Retinal pigment epithelial cell (primary cell): ENCODE measurements at places on chromosomes 3 and 15.

GRCh38 chr3:151443583-151443982 is 17.3 kb downstream of the IGSF10 start:
- DNase-seq = no peak

- no peak for DNase-seq
Measured at GRCh38 chr3:81003008-81003645, 758.3 kb downstream of the GBE1 start.

GRCh38 chr15:80157215-80157614 is 4.4 kb downstream of the FAH start:
- DNase-seq = no peak

DNA sequence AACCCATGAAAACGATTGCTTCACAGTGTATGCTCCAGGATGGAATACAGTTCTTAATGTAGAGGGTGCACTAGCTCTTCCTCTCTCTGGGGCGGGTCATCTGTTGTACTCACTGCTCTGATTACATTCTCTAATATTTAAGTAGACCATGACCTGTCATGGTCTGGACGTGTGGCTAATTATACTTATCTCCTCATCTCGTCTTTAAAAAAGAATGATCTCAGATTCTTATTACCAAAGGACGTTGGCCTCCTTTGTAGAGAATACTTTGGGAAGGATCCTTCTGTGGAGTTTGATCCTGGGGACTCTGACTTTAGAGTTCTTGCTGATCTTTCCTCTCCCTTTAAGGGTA is 48.4 kb upstream of the TRAK1 start:
- DNase-seq = no peak

- DNase-seq = no peak
Measured at GRCh38 chr3:17166369-17166768, 281.6 kb downstream of the PLCL2 start.

GRCh38 chr15:71261909-71262308 is 146.6 kb downstream of the THSD4 start:
- DNase-seq = no peak

DNA sequence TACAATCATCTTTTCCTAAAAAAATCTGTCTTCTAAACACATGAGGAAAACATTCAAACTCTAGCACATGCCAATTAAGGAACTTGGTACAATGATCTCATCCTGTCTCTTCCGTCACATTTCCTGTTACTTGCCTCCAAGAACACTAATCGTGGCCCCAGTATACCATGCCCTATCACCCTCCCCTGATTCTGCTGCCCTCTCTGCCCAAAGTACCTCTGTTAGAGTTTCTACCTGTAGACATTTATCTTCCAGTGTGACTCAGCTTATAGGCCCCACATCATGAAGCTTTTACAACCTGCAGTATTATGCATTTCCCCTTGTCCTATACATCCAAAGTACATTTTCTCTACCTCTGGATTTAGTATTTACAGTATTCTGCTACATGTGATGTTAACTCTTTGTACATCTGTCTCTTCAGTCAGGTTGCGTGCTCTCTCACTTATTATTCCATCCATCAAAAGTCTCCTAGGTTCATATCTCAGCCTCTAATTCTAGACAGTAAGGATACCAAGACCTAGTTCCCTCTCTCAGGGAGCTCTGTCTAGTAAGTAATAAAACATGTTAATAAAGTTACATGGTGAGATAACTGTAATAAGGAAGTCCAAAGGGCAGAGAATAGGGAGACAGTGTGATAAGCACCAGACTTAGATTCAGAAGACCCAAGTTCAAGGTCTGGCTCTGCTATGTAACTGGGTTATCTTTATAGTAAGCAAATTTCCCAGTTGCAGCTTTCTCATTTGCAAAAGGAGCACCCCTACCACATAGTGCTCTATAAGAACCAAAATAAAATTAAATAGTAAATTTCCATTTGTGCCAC is 8.9 kb upstream of the SEMA6D start:
- no peak for DNase-seq

GRCh38 chr3:188233320-188233719 is 79.4 kb downstream of the LPP start:
- DNase-seq = no peak

DNA sequence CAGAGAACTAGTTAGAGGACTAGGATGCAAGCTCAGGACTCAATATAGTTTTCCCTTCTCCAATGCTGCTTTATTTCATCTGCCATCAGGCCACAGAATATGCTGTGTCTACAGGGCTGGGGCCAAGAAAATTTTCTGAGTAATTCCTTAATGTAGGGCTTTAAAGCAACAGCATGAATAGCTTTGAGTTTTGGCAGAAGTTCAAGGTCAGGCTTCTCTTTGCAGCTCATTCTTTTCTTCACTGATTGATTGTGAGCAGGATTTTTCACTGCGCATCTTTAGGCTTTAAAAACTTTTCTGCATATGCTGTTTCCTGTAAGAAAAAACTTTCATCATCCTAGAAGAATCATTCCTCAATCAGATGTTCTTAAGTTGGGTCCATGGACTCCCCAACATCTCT is 4.6 kb downstream of the TMEM108 start:
- DNase-seq = no peak

- no peak for DNase-seq
Measured at GRCh38 chr15:42368096-42368495, 8.8 kb downstream of the CAPN3 start.

DNA sequence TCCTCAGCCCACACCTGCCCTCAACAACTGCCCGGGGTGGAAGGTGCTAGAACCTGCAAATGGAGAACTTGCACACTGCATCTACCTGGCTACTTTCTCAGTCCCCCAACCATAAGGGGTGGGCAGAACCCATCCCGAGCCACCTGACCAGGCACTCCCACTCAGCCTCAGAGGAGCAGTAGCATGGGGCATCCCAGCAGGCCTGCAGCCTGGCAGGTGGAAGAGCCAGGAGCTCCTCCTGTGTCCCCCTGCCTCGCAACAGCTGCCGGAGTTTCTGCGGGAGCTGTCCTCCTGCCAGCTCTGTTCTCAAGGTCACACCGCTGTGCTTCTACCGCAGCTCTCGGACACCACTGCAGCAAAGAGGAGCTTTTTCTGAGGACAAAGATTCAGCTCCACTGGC is 27.5 kb downstream of the RAB6B start:
- DNase-seq = no peak

GRCh38 chr3:27714692-27715453 is 7.2 kb downstream of the EOMES start:
- DNase-seq = no peak

DNA sequence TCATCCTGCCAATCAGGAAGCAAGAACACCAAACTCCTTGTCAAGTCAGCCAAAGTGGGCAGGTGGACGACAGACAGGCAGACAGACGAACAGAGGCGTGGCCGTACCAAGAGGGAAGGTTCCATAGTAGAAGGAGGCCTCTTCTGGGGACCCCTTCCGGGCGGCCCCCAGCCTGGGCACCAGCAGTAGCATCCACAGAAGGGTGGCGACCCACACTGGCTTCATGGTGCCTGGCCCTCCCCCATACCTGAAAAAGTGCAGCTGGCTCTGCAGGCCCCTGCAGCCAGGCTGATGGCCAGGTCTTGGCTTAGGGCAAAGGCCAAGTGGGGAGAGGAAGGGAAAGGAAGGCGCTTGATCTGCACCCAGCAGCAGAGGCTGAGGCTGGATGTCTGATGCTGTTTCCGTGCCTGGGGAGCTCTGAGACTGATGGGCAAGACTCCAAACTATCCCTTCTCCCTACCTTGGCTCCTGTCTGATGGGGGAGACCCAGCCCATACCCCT is 607 bp downstream of the LCTL start:
- DNase-seq = no peak

DNA sequence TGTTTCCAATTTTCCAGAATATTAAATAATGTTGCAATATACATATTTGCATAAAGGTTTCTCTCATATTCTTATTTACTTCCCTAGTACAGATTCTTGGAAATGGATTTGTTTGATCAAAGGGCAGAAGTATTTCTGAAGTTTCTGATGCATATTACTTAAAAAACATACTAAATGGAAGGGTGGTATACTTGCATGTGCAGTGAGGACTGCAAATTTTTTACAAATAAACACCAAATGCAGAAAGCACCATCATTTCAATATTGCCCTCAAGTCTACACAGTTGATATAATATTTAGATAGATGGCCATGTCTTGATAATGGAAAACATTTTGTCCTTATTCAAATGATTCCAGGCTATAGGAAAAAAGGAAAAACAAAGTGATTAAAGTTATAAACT is 12.3 kb downstream of the TM4SF18 start:
- no peak for DNase-seq

GRCh38 chr15:35496585-35496984 is 49.4 kb downstream of the DPH6 start:
- no peak for DNase-seq

- peak; percentile 72 for DNase-seq
Measured at GRCh38 chr15:88900309-88900981, 5.1 kb upstream of the HAPLN3 start.

- no peak for DNase-seq
Measured at GRCh38 chr15:83477172-83477807, 30.1 kb downstream of the SH3GL3 start.

- DNase-seq = no peak
Measured at GRCh38 chr3:194057570-194058188, 78.3 kb upstream of the HES1 start.

GRCh38 chr3:61369678-61370077 is 118.4 kb upstream of the FHIT start:
- DNase-seq = no peak

GRCh38 chr3:172726380-172726779 is 15.5 kb upstream of the NCEH1 start:
- no peak for DNase-seq

DNA sequence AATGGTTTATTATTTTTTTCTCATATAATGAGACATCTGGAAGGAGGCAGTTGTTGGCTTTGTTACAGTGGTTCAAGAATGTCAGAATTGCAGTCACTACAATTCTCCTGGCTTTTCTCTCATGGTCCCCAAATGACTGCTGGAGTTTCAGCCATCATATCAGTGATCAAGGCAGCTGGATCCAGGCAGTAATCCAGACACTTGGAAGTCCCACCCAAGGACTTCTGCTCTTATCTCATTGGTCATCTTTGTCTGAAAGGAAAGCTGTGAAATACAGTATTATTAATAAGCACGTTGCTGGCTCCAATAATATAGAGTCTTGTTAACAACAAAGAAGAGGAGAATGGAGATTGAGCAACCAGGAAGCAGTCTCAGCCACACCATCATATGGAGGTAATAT is 22.9 kb upstream of the MED12L start:
- DNase-seq = no peak

GRCh38 chr15:63832620-63833019 is 1.1 kb downstream of the HERC1 start:
- DNase-seq = no peak

- DNase-seq = peak; percentile 30
Measured at GRCh38 chr3:62876064-62876463, 848 bp upstream of the CADPS start.

GRCh38 chr3:123270818-123271217 is 69.1 kb downstream of the SEC22A start:
- DNase-seq = no peak

- DNase-seq = no peak
Measured at GRCh38 chr15:89768071-89768500, 8.0 kb upstream of the MESP2 start.

DNA sequence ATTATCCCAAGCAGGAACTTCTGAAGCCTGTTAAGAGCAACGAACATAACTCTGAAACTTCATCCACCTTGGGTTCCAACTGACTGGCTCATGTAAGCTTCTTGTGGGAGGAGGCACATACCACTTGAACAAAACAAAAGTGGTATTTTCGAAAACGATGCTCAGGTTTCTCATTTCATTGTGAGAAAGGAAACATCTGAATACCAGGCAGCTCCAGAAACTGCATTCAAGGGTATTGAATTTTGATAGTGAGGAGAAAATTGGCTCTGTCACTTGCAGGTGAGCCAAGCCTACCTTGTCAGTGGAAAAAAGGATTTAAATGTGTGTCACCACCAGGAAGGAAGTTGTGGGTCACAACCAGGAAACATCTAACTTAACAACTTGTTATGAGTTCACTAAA is 218.1 kb upstream of the SATB1 start:
- DNase-seq = no peak

- DNase-seq = no peak
Measured at GRCh38 chr3:161560008-161560637, 63.5 kb downstream of the OTOL1 start.

DNA sequence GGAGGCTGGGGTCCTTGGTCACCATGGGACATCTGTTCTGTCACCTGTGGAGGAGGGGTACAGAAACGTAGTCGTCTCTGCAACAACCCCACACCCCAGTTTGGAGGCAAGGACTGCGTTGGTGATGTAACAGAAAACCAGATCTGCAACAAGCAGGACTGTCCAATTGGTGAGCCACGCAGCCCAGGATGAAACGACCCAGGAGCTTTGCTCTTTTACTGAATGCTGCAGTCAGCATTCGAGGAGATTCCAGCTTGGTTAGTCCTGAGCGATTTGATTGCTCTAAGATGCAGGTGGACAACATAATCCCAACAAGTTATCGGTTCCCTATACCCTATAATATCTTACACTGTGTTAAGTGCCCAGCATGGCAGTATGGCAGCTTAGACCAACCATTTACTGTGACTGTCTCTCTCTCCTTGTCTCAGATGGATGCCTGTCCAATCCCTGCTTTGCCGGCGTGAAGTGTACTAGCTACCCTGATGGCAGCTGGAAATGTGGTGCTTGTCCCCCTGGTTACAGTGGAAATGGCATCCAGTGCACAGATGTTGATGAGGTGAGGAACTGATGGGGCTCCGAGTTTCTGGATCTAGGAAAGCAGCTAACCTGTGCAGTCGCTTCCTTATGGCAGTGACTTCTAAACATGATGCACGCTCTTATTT is 7.8 kb downstream of the THBS1 start:
- DNase-seq = no peak

DNA sequence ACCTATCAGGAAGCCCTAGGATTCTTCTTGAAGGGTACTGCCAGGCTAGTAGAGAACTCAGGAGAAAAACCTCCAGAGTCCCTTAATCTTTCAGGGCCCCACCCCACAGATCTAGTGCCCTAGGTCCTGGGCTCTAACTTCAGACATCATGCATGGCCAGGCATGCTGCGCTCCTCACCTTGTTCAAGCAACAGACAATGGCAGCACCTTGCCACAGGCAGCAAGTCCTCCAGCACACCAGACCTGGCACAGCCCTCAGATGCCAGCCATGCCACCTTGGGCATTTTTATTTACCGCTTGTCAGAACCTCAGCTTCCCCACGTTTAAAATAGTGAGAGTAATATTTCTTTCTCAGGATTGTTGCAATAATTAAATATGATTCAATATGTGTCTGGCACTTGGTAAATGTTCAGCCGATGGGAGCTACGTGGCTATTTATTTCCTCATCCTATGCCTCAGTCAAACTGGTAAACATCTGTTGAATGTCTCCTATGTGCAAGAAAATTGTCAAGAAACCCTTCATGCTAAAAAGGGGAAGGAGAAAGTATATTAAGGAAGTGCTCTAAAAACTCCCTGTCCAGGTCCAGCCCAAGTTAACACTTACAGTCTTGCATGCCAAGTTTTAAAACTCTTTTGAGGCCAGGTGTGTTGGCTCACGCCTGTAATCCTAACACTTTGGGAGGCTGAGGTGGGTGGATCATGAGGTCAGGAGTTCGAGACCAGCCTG is 14.5 kb upstream of the CCR1 start:
- DNase-seq = no peak

DNA sequence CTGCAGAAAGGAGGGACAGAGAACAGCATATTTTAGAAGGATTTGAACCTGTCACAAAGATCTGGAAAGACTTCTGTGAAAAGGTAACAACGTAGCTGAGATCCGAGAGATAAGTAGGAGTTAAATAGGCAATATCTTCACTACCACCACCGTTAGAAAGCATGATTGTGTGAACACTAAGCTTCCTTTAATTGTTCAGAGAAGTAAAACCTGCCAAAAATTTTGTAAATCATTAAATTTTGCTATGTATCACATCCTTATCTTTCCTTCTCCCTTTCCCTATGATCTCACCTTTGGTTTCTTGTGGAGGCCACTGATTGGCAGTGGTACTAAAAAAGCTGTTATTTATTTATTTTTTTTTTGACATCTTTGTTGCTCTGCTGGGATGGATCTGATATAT is 346.9 kb downstream of the NLGN1 start:
- DNase-seq = no peak
